ENCODE measurements at places on chromosomes 5 and 9. TPM values are rescaled to one million over a fixed set of nuclear protein-coding genes. Genes with fewer than 3 reads are reported as not detected.

Gene FBP2
- total RNA-seq: not detected

Gene HSPB3
- total RNA-seq: 90.6 TPM

DNA sequence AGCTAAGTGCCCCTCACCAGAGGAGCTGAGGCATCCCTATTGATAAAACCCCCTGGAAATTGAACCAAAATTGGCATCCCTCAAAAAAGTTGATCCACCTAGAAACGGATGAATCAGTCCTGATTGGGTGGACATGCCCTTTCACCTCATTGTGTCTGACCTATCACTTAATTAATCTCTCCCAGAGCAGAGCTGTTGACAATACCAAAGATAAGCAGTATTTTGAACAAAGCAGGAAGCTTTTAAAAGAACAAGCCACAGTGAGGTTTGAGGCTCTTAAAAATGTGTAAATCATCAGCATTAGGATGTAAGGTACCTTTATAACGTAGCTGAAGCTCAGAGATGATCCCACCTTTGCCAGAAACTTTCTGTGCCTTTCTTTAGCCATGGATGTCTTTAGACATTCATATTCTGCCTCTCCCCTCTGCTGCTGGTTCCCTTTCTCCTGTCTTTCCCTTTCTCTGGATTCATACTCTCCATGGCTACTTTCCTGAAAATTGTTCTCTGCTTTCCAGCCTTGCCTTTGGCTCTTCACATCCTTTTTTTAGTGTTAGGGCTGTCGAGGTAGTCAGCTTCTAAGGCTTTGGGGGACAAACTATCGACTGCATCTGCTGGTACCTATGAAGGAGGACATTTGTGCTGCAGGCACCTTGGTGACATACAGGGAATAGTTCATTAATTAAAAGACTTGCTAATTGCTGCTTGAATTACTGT, 7.8 kb upstream of the LHX2 start:
- ATAC-seq: no peak

GRCh38 chr5:157160001-157160400, 6.1 kb downstream of the GARIN3 start:
- ATAC-seq: no peak
